Activated CD4-positive, alpha-beta T cell treated with anti-CD3 and anti-CD28 coated beads, Interleukin-2, amount 50 U/mL, for 1 hour (primary cell): ENCODE measurements at places on chromosomes 6 and 20.

DNA sequence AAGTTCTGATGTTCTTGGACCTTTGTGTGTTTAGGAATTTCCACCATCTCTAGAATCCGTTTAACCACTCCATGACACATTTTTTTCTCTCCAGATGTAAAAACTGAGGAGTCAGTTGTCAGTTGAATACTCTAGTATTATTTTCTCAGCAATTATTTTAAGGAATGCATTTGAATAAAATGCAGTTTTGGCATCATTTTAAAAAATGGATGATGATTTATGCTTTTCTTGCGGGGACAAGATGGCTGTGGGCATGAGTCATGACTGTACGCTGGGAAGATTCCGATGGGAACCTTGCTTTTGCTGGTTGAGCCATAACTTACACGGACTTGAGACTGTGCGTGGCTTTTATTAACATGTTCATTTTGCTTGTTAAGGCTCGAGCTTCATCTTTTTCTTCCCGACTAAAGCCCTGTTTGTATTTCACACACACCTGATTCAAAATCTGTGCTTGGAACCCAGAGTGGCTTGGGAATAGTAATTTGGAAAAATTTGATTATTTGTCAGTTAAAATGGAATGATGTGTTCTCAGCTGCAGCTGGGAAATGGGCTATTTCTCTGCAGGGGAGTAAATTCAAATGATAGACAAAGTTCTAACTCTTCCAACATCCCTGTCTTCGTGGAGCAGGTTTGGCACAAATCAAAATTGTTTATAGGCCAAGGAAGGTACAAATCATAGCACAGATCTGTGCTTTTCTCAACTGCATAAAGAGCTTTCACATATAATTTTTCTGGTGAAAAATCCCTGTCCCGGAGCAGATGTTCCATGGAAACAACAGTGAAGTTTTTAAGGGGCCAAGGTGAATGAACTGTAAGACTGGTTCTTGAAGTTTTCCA is 470.5 kb upstream of the JAG1 start:
- DNase-seq, result no peak

GRCh38 chr20:56588996-56589395 is 40.1 kb upstream of the TFAP2C start:
- DNase-seq, result no peak

- no peak for DNase-seq
These were observed 213.1 kb downstream of the ATXN1 start for GRCh38 chr6:16548121-16548520.

GRCh38 chr6:17432356-17432755 is 39.0 kb downstream of the CAP2 start:
- no peak for DNase-seq

- no peak for DNase-seq
These were observed 99.8 kb upstream of the B3GAT2 start for GRCh38 chr6:71056656-71057055.

DNA sequence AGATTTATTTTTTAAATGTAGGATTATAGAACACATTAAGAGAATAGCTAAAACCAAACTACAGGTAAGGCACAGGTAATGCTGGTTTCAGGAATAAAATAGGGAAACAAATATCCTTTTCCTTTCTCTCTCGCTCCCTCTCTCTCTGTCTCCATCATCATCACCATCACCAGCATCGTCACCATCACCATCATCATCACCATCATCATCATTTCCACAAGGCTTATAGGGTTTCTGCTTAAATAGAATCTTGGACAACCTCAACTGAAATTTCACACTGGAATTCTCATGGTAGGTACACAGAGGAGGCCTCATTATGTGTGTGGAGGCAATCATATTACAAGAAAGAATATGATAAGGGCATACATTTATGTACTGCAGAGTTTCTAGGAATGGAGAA is 823.6 kb downstream of the MAFB start:
- DNase-seq, result no peak

GRCh38 chr6:12802440-12802839 is 85.9 kb downstream of the PHACTR1 start:
- DNase-seq, result no peak

DNA sequence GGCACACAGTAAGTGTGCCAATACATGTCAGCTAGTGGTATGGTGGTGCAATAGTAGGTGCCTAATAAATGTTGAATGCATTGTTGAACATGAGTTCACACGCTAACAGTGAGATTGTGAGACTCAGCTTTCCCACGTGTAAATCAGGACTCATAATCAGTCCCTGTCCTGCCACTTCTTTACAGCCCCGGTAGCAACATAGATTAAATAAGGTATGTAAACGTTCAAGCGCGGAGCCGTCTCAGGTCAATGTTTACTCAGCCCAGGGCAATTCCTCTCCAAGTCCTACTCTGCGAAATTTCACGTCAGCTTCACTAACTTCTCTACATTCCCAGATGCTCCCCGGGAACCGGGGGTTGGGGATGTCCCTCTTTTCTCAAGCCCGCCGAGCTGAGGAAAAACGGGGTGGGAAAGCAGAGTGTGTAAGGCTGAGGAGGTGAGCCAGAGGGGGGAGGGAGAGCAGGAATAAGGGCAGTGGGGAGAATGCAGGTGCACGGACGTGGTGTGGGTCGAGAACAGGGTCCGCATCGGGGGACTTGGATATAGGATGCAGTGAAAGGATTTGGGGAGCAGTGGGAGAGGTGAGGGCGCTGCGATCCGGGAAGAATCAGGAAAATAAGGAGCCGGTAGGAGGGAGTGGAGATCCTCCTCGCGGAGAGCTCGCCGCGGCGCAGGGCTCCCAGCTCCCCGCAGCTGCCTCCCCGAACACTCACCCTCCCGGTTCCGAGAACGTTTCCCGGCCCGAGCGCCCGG is 544 bp upstream of the TP53INP2 start:
- no peak for DNase-seq

DNA sequence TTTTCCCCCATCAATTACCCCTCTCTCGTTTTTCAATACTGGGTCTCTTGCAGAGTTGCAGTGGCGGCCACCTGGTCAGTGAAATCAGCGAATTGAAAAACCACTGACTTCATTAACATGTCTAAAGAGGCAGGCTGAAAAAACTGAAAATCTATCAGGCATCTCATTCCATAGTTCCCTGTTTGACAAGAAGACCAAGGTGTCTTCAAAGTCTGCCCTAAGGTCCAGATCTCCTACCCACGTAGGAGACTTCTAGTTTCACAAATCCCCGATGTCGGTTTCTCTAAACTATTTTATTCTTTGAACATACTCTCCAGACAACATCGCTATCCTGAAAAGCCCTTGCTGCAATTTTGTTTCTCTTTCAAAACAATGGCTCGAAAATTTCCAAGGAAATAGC is 796 bp upstream of the TUBB start:
- no peak for DNase-seq

DNA sequence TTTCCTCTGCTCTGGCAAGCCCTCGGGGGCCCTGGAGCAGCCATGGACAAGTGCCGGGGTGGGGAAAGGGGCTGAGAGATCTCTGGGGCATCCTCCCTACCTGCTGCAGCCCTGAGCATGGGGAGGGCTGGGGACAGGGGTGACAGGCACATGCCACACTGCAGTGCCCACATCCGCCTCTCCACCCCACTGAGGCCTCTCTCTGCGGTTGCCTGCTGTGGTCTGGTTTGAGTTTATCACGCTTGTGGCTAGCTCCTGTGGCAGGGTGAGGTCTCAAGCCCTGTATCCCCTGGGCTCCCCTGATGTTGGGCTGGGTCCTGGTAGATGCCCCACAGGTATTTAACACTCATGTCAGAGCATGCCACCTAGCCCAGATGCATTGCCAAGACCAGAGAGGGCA is 52.9 kb upstream of the MLN start:
- DNase-seq, result peak; percentile 54

DNA sequence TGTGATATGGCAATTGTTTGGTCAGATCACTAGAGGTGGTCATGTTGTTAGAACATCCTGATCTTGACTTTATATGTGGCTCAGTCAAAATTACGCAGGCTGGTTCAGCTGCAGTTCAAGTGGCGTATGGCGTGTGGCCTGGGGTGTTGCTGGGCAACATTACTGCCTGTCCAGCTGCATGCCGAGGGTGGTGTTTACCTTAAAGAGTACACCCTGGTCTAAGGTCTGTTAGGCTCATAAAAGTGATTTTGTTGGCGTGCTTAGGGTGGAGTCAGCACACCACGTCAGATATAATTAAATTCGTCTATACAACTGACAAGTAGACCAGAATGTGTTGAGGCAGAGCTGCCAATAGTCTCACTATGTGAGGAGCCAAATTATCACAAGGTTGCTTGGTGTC is 55.6 kb upstream of the NEDD9 start:
- no peak for DNase-seq

DNA sequence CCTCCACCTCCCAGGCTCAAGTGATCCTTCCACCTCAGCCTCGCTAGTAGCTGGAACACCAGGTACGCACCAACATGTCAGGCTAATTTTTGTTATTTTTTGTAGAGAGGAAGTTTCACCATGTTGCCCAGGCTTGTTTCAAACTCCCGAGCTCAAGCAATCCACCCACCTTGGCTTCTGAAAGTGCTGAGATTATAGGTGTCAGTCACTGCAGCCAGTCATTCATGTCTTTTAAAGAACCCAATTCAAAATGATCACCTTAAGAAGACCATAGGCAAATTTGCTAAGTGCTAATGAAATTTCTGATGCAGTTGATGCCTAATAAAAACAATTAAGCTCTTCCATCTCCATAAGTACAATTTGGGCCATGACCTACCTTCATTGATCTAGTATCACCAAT is 2.6 kb upstream of the VNN2 start:
- no peak for DNase-seq

DNA sequence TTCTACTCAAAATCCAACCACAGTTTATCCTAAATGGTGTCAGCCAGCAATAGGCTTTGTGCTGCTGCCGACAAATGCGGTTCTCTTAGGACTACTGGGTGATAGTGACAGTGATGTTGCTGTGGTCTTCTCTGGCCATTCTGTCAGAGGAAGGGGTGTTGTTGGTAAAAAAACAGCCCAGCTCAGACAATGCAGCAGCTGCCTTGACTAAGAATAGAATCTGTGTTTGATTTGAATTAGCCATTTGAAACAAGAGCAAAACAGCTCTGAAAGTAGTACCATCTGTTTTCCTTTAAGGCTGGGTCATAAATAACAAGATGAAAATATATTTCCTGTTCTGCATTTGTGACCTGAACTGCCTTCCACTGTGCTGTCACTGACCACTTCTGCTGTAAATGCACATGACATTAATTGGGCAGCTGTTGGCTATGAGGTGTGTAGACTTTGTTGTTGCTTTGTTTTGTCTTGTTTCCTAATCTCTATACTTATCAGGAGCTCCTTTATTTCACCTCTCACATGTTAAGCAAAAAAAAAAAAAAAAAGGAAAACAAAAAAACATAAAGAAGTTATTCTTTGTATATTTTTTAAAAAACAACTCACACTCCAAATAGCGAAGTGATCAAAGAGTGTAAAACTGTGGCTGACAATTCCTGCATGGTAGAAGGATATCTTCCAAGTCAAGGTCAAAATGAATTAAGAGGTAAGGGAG is 497.8 kb upstream of the ARID1B start:
- DNase-seq, result no peak

DNA sequence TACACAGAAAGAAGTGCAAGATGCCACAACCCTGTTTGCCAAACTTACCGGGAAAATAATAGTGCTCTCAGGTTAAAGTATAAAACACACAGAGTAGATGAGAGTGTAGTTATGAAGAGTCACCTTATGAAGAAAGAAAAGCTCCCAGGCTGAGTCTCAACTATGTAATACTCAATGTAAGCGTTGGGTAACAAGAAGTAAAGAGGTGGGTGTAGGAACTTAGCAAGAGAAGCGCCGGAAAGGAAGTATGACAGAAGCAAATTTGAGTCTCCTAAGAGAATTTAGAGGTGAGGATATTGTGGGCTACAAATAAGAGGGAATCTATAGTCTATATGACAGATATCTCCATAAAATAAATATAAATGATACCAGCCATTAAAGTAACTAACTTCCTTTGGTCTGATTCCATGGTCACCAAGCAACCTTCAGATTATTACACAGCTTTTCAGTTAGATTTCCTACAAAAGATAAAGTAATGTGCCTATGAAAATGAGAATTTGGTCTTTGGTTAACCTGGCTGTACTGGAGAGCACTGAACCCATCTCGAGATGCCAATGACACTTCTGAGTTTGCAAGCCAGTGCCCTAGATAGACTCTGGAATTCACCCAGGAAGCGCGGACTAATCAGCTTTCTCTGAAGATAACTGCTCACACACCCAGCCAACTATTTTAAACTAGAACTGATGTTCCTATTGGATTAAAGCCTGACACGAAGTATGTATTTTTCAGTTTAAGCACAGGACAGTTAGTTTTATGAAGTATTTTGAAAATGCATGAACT is 1.8 kb downstream of the TUBE1 start:
- DNase-seq, result no peak

DNA sequence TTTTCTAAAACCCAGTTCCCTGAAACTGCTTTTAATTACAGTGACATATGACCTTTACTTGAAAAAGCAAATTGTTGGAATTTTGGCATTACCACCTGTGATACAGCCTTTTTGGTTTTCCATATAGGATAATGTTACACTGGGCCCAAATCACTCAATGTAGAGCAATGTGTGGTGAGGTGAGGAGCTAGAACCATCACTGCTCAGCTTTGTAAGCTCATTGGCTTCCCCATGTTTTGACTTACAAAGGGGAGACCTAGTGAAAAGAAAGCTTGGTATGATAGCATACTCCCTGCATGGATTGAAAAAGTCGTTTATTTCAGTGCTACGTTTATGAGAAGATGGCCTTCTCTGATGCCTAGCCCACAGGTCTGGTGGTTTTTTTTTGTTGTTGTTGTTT is 470.4 kb upstream of the EPHA7 start:
- DNase-seq, result no peak

DNA sequence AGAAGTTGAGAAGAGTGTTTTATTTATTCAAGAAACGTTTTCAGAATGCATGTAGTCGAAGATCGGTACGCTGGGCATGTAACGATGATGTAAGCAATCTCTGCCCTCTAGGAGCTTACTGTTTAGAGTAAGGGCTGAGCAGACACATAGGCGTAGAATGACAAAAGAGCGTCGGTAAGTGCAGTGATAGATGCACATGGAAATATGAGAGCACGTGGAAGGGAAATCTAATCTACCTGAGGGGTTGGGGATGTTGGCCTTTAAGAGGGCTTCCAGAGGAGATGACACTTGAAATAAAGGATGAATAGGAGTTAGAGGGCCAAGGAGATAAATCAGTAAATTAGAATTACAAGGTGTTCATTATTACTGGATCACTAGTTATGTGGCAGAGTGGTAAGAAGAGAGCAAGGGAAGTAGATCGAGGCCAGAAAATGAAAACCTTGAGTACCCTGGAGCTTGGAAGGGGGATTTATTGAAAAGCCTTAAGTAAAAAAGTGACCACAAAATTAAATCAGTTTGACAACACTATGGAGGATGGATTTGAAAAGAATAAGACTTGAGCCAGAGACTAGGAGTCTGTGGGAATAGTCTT is 782 bp downstream of the TRMT11 start:
- DNase-seq, result no peak

DNA sequence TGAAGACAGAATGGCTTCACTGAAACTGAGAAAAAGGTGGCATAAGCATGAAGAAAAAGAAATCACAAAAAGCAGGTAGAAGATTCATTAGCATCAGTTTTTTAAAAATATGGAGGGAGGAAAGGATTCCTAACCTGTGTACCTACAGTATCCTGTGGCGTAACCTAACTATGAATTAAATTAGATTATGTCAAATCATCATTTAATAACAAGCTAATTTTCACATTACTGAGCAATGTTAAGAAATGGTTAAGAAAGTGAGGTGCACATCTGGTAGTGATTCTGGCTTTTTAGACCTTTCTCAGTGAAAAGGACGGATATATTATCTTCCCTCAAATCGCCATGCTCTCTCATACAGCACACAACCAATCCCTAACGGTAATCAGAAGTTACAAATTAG is 12.5 kb downstream of the CD164 start:
- DNase-seq, result no peak

GRCh38 chr6:149919834-149920225 is 3.1 kb downstream of the RAET1G start:
- DNase-seq, result no peak
